ENCODE measurements at places on chromosomes 1 and 21.
A peak's percentile ranks its signal among the peaks of the same experiment; 100 is the strongest.

GRCh38 chr1:201713086-201713810 lies 115.7 kb upstream of the IPO9 start:
- no peak for DNase-seq

DNA sequence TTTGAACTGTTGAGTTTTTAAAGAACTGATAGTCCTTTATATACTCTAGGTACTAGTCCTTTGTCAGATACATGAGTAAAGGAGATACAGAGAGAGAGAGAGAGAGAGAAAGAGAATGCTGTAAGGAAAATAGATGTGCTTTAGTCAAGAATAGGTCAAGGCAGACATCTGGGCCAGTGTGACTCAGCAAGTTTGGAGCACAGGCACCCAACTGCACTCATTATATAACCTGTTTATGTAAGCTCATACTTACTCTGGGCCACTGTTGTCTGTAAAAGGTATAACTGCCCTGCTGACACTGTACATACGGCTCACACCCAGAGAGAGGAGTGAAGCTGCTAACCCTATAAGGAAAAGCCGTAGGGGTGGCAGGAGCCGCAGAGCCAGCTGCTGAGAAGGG lies 32.2 kb upstream of the AKT3 start:
- DNase-seq, result no peak

GRCh38 chr1:240808381-240808780 lies 196.4 kb upstream of the GREM2 start:
- DNase-seq, result no peak

DNA sequence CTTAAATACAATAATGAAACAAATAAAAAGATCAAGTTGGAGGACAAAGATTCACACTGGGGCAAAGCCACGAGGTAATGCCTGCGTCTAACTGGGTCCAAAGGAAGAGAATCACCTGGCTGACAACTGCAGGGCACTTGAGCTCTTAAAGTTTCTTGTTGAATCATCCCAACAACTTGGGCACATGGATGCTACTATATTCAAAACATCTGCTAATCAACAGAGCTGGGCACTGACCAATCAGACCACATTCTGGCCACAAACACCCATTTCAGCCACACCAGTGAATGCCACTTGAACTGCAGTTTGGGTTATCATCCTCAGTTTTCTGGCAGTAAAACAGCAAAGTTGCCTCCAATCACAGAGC lies 51.0 kb downstream of the ABCA4 start:
- DNase-seq, result no peak

DNA sequence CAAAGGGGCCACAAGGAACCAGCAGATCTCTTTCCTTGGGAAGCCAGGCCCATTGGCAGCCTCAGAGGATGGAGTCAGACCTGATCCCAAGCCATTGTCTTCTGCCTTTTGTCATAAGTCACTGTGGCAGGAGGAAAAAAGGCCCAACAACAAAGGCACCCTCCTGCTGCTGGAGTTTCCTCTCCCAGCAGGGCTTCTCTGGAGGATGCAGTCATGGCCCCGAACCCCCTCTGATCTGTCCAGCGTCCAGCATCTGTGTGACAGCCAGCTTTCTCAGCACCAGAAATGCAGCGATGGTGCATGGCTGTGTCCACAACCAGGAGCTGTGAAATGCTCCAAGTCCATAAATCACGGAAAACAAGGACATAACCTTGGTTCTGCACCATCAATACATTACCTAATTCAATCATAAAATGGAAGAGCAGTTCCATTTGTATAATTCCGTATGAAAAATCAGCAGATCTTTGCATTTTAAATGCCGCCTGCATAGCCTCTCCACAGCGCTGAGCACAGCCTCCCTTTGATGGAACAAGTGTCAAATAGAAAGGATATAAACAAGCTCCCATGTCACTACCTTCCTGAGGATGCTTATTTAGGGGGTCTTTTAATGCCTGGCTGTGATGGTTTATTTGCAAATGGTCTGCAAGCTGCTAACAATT lies 30.6 kb downstream of the AJAP1 start:
- DNase-seq, result no peak

DNA sequence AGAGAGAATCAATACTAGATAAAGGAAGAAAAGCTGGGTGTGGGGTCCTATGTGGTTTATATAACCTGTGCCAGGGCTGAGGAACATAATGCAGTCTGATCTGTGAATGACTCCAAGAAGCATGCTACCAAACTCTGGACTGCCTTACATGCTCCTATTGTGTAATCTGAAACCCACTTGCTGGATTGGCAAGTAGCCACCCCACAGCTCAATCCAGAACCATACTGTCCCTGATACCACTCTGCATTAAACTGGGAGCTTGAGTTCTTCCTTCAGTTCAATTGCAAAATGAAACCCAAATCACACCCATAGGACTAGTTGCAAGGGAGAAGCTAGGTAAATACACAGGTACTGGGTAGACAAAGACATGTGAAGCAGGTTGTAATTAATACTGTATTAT lies 115.4 kb upstream of the NEGR1 start:
- no peak for DNase-seq

GRCh38 chr21:38300141-38300578 lies 43.4 kb downstream of the KCNJ15 start:
- no peak for DNase-seq

DNA sequence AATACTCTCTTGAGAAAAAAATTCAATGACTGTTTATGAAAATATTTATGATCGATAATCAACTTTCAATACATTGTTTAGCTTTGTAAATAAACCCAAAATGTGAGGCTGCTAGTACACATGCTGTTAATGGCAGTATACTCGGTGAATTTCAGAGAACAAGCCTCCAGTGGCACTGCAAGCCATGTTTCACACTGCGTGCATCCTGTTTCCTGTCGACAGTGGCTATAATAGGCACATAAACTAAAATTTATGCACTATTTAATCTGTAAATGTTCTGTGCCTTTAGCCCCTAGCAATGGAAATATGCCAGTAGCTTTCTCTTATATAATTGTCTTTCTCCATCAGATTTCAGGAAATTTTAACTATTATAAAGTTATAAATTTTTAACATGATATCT lies 26.3 kb upstream of the RGS18 start:
- no peak for DNase-seq

GRCh38 chr1:84719543-84720217 lies 29.4 kb upstream of the SSX2IP start:
- no peak for DNase-seq

GRCh38 chr1:9352377-9353134 lies 59.9 kb downstream of the SPSB1 start:
- no peak for DNase-seq

- no peak for DNase-seq
Observed at GRCh38 chr1:3453891-3454810, at the start of gene ARHGEF16. TSS of gene ARHGEF16 (plus strand) at chr1:3454665. CDS start at chr1:3463085, 8,420 bp downstream.

GRCh38 chr1:20078711-20079110 lies 8.7 kb downstream of the PLA2G5 start:
- peak; percentile 25 for DNase-seq

- DNase-seq, result no peak
Observed at GRCh38 chr21:41836166-41837015, 42.8 kb downstream of the PRDM15 start.

- DNase-seq, result no peak
Observed at GRCh38 chr1:230284891-230285290, 141.2 kb downstream of the PGBD5 start.

DNA sequence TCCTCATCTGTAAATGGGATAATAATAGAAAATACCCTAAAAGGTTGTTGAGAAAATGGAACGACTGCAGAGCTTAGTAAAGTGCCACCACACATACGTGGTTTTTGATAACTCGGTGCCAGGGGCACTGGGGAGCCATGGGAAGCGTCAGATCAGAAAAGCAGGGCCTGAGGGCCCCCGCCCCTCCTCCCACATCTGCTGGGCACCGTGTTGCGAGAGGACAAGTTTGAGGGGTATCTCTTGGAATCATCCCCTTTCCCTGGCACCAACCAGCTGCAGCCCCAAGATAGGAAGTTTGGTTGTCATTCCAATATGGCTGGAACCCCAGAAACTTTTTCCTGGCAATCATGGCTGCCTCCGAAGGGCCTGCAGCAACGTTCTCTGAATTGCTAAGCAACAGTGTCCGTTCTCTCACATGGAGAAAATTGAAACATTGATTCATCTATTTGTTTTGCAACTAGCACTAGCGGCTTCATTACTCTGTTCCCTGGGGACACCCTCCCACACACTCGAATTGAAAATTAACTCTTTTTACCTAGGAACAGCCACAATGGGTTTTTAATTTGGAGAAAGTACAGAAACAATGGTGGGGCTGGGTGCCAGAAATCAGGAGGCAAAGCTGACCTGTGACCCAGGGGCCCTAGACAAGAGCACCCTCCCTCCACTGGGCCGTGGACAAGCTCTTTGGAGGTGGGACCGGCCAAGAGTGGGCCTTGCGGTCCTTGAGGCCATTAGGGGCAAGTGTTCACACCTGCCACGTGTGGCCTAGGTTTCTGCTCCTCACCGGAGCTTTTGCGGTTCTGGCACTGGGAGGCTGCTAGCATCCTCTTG lies 190.0 kb upstream of the VAMP3 start:
- peak; percentile 37 for DNase-seq

DNA sequence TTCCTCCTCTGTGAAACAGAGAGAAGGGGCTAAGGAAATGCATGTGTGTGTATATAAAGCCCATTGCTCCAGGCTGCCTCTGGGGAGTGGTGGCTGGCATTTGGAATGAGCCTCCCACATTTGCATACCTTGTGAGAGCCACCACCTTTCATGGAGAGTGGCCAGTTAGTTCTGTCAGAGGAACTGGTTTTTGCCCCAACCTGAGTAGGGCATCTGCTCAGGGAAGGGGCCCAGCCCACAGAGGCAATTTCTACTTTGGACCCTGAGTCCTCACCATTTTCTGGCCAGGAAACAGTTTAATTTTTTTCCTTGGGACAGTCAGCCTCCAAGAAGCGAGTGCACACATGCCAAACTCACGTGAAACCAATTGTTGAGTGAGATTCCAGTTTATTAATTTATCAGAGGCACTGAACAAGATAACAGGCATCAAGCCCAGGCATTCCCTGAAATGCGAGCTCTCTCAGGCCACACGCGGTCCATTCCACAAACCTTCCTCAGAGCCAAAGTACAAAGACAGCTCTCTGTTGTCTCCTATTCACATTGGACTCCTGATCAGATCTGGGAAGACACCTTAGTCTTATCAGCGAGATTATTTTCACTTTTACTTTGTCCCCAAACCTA lies 1.0 kb upstream of the SLC6A9 start:
- no peak for DNase-seq

DNA sequence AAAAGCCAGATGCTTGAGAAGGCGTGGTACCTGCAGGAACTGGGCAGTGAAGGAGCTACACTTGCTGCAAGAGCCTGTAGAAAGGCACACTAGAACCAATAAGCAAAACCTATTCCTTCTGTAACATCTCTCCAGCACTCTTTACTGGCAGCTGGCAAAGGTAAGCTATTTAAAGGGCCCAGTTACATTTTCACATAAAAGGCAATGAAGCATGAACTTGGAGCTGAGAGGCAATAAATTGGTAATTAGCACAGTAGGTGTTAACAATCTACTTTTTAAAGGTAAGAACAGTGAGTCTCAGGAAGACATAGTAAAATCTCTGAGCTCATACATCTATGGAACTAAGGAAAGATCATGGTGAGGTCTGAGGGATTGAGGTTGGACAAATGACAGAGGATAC lies 167.1 kb upstream of the OLFM3 start:
- no peak for DNase-seq

DNA sequence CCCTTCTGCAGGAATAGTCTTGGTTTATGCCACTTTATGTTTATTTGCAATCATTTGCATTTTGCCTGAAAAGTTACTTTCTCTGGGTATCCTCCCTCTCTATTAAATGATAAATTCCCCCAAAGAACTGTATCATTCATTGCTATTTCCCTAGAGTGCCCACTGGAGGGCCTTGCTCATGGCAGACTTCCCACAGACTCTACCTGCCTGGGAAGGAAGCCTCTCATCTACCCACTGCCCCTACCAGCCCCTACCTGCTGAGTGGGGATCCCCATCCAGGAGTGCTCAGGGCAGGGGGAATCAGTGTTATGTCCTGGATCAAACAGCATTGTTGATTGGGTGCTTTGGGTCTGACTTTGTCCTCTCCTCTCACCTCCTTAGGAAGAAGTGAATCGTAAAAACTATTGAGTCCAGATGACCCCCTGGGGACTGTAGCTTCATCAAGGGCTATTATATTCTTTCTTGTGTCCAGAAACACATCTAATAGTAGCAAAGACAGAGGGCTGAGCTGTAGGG lies 6.8 kb upstream of the LRRN2 start:
- DNase-seq, result no peak

Measured in natural killer cell treated with Interleukin-12 subunit alpha and Interleukin-12 subunit beta and Interleukin-15 and Interleukin-18, amount 100 ng/mL, for 72 hours (primary cell).